ENCODE measurements at places on chromosomes 7 and 10.

DNA sequence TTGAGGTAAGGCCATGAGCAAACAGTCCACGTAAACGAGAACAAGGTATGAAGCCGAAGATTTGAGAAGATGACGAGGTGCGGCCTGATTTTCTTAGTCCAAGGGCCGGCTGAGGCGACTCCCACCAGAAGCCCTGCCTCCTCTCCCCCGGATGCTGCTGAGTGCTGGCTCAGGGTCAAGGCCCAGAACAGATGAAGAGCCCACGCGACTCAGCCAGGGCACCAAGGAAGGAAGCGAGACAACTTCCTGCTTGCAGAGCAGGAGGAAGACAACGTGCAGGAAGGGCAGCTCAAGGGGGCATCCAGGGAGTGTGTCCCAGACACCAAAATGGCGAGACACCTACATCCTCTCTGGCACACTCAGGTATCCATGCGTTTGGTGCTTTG is 99.5 kb downstream of the CYTH3 start:
- DNase-seq: no peak

- DNase-seq: no peak
Observed at GRCh38 chr7:42457663-42458062, 220.7 kb upstream of the GLI3 start.

DNA sequence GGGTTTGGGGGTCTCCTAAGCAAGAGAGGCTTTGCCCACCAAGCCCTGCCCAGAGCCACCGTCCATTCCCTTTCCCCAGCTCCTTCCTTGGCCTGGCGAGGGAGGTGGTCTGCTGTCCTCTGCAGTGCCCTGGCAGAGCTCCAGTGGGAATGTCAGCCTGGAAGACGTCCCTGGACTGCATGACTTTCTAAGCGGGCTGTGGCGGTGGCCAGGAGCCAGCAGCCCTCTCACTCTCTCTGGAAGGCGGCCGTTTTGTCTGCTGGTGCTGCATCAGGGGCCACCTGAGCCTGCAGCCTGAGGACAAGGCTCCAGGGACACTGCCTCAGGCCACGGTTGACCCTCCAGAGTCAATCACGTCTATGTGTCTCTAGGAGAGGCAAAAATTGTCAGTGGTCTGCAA is 271.0 kb downstream of the SKAP2 start:
- DNase-seq: no peak

- DNase-seq: no peak
Observed at GRCh38 chr10:123527151-123527550, 139.0 kb upstream of the GPR26 start.

- no peak for DNase-seq
Observed at GRCh38 chr7:114874170-114874569, 47.7 kb upstream of the MDFIC start.

- DNase-seq: no peak
Observed at GRCh38 chr7:134284952-134285351, 31.8 kb downstream of the SLC35B4 start.

DNA sequence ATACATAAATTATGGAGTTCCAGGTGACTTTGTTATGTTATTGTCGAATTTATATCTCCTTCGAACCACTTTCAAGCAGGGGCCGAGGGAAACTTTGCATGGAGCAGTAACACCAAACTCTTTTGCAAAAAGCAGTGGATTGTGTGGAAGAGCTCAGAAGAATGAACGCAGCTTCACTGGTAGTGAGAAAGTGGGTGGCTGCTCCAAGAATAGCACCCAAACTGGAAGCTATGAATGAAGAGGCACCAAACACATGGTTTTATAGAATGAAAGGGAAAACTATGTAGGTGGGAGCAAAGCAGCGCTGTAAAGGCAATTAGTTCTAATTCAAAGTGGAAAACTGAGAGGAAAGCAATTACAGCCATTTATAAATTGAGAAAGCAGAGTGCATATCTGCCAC is 67.2 kb downstream of the CTTNBP2 start:
- DNase-seq: no peak

DNA sequence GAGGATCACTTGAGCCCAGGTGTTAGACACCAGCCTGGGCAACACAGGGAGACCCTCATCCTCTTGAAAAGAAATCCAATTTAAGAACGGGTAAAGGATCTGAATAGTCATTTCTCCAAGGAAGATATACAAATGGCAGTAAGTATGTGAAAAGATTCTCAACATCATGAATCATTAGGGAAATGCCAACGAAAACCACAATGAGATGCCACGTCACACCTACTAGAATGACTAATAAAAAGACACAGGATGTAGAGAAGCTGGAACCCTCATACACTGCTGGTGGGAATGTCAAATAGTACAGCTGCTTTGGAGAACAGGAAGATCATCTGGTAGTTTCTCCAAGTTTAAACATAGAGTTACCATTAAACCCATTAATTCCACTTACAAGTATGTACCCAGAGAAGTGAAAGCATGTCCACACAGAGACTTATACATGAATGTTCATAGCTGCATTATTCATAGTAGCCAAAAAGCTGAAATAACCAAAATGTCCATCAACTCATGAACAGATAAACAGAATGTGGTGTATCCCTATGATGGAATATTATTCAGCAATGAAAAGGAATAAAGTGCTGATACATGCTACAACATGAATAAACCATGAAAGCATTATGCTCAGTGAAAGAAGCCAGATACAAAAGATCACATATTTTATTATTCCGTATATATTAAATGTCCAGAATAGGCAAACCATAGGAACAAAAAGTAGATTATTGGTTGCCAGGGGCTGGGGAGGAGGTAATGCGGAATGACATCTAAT is 13.1 kb upstream of the ZMIZ2 start:
- no peak for DNase-seq

- no peak for DNase-seq
Observed at GRCh38 chr10:26624006-26624405, 73.5 kb upstream of the PDSS1 start.

- no peak for DNase-seq
Observed at GRCh38 chr7:7701527-7701926, 16.9 kb downstream of the RPA3 start.

GRCh38 chr10:117449636-117450035 is 74.4 kb upstream of the PDZD8 start:
- no peak for DNase-seq

DNA sequence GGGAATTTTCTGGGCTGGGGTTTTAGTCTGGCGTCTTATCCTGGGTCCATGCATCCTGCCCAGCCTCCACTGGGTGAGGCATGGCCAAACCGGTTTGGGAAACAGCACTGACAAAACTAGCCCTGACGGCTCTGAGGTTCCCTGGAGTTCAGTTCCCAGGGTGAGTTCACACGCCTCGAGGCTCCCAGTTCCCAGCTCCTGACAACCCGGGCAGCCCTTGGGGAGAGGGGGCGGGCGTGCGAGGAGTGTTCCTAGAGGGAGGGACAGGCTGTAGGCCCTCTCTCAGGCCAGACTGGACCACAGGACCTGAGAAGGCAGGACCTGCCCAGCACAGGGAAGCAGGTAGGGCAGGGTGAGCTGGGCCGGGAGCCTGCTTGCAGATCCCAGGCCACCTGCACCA is 82.3 kb upstream of the PPIF start:
- DNase-seq: no peak

DNA sequence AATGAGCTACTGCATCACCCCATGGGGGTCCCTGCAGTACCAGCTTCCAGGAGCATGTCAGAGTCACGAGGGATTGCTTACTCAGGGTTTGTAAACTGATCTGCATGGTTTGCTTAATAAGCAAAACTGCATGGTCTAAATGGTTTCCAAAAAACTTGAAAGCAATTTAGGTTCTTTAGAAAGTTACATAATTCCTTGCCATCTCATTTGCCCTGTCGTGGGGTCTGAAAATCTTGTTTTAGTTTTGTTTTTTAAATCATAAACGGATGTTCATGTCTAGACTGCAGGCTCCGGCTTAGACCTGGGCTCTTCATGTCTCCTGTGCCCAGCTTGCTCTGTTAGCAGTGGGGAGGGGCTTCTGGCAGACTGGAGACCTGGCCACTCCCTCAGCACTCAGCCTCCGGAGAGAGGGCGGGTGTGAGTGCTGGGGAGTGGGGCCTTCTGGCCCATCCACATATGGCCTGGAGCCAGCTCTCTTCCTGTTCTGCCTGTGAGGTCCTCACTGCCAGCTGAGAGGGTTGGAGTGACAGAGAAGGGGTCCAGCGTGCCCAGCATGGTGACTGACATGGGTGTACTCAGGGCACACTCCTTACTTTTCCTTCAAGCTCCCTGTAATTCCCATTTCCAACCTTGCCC is 17.5 kb downstream of the PRF1 start:
- DNase-seq: no peak

GRCh38 chr10:99329304-99329553 is at the start of gene CNNM1:
CNNM1 (plus strand) TSS chr10:99329356; CDS start chr10:99329388, 32 bp downstream.
- DNase-seq: no peak

GRCh38 chr10:129194181-129194870 is 272.7 kb upstream of the MGMT start:
- DNase-seq: no peak

- no peak for DNase-seq
Observed at GRCh38 chr10:126584836-126585235, 85.7 kb downstream of the C10orf90 start.

DNA sequence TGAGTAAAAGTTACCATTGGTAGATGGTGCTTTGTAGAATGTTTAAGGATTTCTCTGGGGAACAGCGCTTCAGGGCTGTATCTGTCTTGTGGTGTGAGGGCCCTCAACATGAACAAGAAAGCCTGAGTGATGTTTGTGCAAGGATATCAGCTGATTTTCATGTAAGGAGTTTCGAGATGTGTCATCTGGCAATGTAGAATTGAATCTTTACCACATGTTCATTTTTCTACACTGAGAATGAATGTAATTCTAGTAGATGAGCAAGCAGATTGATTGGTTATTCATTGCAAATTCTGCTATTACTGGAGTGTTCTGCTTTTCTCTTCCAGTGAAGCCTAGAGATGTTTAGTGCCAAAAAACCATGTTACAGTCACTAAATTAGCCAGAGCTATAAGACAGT is 87.7 kb downstream of the ST7 start:
- no peak for DNase-seq

- DNase-seq: no peak
Observed at GRCh38 chr10:13399236-13399635, 51.1 kb upstream of the SEPHS1 start.

DNA sequence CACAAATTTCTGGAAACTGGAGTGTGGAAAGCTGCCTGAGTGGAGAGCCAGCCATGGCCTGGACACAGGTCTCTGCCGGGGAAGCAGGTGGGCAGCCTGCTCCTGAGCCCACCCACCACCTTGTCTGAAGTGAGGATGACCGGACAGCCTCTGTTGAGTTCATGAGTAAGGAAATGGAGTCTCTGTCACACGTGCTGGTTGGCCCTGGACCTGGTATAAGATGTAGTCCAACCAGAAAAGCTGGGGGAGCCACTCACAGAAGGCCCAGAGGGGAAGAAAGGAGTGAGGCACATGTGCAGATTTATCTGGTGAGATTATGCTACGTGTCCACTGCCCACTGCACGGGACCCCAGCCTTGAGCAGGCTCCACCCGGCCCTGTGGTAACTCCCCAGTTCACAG is 383.5 kb downstream of the GRID1 start:
- no peak for DNase-seq

- no peak for DNase-seq
Observed at GRCh38 chr7:116683786-116684185, 11.8 kb downstream of the MET start.

DNA sequence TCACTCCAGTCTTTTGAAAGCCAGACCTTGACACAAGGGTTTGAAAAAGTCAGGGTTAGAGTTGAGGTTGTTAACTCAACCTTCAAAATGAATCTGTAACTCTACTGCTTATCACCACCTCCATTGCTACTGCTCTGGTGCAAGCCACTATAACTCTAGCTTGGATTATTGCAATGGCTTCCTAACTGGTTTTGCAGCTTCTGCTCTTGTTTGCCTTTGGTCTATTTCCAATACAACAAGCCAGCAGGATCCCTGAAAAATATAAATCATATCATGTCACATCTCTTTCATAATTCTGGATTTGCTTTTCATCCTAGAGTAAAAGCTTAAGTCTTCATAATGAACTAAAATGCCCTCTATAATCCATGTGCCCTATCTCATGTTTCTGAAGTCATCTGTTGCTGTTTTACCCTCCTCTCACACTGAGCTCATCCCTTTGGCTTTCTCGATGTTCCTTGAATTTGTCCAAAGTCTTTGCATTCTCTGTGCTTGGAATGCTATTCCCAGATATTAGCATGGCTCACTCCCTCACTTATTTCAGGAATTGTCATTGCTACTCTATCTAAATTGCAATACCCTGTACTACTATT is 10.9 kb downstream of the TAS2R60 start:
- no peak for DNase-seq

All from stimulated activated CD8-positive, alpha-beta memory T cell treated with anti-CD3 and anti-CD28 coated beads, Interleukin-2, amount 100 ng/mL, for 1 hour (primary cell).